HT-29 (cell line): ENCODE measurements at places on chromosomes 5 and 9.

- peak; percentile 26 for DNase-seq
Observed at GRCh38 chr9:1939926-1940368, 75.2 kb upstream of the SMARCA2 start.

GRCh38 chr5:113338628-113339027 lies 96.2 kb downstream of the TSSK1B start:
- DNase-seq = no peak

DNA sequence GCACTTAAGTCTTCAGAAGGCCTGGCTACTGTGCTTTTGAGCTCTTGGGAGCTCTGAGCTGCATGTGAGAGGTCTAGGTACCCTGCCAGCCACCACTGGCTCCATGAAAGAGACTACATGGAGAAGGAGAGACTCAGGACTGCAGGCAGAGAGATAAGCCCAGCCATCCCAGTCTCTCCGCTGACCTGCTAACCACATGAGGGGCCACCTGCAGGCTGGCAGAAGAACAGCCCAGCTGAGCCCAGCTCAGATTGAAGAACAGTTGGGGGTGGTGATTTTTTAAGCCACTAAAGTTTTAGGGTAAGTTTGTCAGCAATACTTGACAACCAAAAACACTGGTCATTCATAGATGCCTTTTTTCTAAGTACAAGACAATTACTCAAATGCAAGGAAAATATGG lies 205.0 kb upstream of the PRDM9 start:
- DNase-seq = no peak

- no peak for DNase-seq
Observed at GRCh38 chr5:95554331-95554646, 488 bp downstream of the SKIC3 start.

DNA sequence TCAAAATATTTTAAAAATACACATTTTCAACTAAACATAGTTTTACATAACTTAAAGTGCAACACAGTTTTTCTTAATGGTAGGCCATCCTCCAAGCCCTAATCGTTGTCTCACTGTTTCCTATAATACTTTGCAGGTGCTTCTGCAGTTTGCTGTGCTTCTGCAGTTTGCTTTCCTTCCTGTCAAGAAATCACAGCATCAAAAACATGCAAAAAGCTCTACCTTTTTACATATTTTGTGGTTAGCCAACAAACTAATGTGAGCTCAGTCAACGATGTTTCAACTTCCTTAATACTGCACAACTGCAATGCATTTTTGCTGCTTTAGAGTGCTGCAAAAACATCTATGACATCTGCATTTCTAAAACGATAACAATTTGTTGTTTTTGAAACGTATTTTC lies 25.2 kb downstream of the EMB start:
- no peak for DNase-seq

DNA sequence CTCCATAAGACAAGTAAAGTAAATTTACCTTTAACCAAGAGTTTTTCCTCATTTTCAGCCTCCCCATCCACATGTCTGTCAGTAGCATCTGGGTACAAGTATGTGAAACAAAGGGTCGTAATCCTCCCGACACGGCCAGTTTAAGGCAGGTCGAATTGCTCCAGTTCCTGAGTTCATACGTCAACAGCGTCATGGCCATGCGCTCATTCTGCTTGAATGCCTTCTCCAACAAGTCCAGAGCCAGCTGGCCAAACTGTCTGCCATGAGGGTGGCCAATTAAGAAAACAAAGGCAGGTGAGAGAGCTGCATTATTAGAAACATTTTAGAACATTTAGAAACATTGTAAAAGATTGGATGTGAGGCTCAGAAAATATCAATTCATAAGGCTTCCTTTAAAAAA lies 87.5 kb downstream of the TRPM6 start:
- DNase-seq = no peak

DNA sequence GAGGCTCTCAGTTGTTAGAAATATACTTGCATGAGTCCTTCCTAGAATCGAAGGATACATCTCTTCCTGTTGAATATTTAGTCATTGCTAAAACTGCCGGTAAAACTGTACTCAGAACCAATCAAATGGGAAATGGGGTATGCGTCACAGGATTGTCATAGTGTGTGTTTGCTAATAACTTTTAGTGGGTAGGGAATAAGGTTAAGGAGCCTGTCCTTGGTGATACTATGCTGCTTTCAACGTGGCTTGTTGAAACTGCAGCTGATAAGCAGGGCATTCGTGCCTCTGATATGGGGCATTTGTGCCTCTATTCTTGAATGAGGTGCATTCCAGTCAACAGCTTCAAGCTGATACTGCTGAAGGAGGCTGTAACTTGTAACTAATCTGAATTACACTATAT lies 26.6 kb downstream of the HABP4 start:
- no peak for DNase-seq

- peak; percentile 72 for DNase-seq
Observed at GRCh38 chr5:93621327-93621798, 38.3 kb downstream of the NR2F1 start.
